ENCODE measurements at places on chromosomes 2 and 18.

DNA sequence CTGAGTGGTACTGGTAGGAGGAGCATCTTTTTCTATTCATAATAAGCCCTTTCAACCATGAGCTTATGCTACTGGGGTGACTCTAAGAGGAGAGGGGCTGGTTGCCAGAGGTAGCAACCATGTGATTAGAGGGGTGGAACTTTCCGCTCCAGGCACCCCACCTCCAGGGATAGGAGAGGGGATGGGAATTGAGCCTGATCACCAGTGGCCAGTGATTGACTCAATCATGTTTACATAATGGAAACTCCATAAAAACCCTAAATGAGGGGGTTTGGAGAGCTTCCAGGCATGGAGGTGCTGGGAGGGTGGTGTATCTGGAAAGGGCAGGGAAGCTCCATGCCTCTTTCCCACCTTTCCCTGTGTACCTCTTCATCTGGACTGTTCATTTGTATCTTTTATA lies 46.6 kb upstream of the RHOB start:
- no peak for DNase-seq

DNA sequence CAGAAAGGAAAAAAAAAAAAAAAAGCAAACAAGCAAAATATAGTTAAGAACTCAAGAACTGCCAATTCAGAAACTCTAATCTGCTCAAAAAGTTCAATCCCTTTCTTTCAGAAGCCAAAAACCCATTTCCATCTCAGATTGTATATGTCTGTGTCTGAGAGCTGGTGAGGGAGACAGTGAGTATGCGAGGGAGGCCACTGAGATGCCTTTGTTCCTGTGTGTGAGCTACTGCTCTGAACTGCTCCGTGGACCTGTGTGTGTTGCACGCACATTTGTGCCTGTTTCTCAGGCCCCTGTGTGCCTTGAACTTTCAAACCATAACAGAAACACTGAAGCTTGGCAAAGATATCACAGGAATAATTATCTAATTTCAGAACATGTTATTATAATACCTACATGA lies 2.5 kb upstream of the PKDCC start:
- no peak for DNase-seq

GRCh38 chr2:103605071-103605780 lies 843.4 kb downstream of the TMEM182 start:
- DNase-seq, result no peak

DNA sequence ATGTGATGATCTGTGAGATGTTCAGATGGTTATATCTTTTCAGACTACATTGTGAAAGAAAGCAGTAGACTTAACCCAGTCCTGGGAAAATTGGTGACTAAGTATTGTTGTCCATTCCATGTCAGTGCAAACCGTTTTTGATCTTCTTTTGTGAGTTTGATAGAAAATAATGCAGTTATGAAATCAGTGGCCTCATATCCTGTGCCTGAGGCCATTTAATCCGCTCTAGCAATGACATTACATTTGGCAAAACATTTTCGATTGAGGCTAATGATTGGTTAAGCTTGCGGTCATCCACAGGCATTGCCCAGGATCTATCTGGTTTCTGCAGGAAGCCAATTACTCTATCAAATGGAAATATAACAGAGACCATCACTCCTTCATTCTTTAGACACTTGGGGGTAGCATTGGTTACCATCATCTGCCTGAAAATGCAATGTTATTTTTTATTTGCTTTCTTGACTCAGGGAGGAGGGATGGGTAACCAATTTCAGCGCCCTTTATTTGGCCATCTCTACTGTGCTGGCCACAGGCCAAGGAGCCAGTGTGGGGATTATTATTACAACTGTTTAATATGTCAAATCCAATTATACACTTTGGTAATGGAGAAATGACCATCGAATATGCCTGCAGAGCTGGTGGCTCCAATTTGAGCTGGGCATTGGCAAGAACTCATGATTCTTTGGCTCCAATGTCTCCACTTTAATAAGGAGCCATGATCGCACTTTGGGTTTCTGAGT lies 33.6 kb downstream of the TRIB2 start:
- no peak for DNase-seq

DNA sequence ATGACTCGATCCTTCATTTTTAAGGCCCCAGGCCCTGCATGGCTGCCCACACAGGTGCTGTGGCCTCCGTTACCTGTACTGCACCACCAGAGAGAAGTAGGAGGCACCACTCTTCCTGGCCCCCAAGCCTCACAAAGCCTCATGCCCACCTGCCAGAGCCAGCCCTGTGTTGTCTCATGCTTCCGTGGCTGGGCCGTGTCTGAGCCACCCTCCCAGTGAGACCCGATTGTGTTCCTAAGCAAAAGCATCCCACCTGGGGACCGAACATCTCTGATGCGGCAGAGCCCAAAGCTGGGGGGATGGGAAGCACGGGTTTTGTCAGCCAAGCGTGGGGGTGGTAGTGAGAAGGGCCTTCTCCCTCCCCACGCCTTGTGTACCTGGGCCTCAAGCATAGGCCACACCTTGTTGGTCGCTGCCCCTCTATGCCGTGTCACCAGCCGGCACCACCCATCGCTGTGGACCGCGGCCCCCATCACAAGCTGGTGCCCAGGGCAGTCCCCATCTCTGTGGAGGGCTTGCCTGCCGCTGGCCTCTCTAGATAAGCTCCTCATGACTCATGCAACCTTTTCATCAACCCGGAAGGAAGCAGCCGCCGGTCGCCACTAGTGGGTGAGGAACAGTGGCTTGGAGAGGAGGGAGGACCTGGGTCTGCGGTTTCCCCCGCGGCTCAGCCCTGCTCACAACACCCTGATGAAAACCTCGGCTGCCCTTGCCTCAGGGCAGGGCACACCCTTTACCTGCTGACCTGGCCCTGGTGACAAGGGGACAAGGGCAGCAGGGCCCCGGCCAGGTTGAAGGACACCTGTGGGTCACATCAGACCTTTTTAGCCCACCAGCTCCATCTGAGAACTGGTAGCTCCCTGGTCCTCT lies 2.7 kb upstream of the RNPEPL1 start:
- DNase-seq, result no peak

- DNase-seq, result no peak
These were observed 60.4 kb downstream of the CIB4 start for GRCh38 chr2:26580751-26581150.

DNA sequence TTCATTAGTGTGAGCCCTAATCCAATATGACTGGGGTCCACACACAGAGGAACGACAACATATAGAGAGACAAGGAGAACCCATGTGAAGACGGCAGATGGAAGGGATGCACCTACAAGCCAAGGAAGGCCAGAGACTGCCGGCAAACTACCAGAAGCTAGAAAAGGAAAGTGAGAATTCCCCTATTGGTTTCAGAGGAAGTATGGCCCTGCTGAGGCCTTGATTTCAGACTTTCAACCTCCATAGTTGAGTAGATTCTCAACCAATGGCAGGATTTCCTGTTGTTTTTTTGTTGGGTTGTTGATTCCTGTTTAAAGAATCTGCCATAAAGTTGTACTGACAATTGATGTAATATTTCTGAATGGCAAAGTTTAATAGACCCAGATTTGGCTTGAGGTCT lies 241.5 kb downstream of the SATB2 start:
- no peak for DNase-seq

DNA sequence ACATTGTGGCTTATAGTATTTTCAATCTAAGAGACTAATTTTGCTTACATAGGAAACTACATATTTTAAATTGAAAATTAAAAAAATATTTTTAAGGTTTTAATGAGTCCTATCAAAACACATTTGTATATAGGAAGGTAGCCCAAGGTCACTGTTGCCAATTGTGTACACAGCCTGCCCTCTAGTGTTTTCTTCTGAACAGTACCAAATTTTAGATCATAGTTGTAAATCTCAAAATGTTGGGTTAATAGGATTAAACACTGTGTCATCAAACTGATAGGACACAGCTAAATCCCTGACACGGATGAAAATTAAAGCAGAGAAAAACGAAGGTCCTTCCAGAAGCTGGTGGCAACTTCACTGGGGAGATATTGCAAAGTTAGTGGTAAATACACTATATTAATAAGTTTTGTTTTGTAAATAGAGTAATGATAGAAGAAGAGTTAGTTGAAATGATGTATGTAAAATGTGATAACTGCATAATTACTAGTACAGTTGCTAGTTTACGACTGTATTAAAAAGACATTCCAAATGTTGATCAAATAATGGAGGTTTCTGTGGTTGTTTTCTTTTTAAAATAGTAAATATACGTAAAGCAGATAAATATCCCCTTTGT lies 19.7 kb downstream of the CLUL1 start:
- no peak for DNase-seq

Measured in NCI-H187 (cell line).